ENCODE measurements at places on chromosomes 5 and 9.

GRCh38 chr9:76198336-76198735 is 195.9 kb downstream of the RFK start:
- DNase-seq = no peak

GRCh38 chr5:154729613-154730012 is 25.6 kb upstream of the LARP1 start:
- peak; percentile 53 for DNase-seq

GRCh38 chr9:19550009-19550408 is 141.2 kb downstream of the ACER2 start:
- no peak for DNase-seq

GRCh38 chr9:114790521-114790920 is 15.3 kb downstream of the TNFSF15 start:
- DNase-seq = no peak

- DNase-seq = no peak
These were observed 7.1 kb downstream of the TOR1B start for GRCh38 chr9:129810116-129810515.

- DNase-seq = no peak
These were observed 72.1 kb upstream of the ZNF618 start for GRCh38 chr9:113803811-113804589.

GRCh38 chr9:136644593-136645351 is 17.9 kb upstream of the EGFL7 start:
- DNase-seq = peak; percentile 95

DNA sequence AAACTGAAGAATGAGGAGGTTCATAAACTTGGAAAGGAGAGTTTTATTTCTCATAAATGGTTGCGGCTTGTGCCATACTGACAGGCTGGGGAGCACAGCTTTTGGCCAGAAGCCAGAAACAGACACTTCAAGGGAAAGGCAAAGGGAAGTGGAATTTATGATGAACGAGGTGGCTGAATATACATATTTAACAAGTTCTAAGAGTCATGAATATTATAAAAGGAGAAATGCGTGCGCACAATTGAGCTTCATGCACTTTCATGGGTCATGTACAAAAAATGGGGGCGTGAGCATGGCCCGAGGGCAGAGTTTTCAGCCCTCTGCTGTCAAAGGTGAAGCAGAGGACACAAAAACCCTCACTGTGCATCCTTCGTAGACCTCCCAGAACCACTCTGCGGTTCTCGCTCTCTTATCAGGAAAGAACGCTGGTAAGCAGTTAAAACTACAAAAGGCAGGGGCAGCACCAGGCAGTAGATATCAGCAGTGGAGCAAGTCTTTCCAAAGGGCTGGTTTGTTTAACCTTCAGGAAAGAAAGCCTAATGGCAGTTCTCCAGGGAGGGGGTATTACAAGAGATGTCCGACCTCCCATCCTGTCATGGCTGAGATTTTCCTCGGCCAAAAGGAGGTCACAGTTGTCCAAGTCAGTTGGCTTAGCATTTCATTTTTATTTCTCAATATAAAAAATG is 29.0 kb downstream of the AUH start:
- DNase-seq = no peak

DNA sequence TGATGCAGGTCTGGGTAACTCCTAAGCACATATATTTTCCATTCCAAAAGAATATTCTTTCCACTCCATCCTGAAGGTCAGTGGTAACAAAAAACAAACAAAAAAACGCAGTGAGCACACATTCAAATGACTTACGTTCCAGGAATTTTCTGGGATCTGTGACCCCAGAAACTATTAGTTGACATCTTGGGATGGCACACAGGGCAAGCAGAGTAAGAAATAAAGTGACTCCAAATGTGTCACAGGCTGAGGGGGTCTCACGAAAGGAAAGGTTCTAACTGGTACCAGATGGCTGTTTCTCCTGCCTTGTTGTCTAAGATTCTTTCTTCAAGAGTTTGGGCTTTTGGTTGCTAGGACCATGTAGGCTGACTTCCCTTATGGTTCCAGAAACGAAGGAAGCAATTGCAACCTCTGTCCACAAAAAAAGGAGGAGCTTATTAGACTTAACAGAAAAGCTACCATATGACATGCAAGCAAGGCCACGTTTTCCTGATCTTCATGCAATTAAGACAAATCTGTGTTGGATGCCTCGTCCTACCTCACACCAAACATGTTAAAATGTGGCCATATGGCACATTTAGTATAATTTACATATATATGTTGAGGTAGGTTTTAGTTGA is 32.7 kb downstream of the PTGS1 start:
- no peak for DNase-seq

DNA sequence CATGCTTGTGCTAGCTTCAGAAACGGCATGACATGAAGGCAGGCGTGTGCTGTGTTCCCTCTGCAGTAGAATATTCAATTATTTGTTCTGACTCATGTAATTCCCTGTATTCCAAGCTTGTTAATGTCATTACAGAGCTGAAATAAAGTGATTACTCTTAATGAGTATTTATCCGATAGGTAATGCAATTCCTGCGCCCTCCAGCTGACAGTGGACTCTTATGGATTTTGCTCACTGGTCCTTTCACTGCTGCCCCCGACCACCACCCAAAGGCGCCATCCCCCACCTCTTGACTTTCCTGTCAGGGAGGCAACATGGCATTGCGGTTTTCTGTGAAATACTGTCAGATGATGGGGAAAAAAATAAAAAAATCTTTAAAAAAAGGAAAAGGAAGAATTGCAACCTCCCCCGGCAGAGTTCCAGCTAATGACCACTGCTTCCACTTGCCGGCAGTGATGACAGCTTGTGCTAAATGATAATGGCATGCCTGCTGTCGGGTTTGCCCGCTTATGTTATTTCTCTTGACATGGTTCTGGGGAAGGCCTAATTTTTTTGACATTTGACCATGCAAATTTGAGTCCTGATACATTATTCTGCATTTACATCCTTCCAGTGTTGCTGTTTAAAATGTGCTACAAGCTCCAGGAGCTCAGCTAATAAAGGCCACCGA is 335.3 kb upstream of the ADAMTS16 start:
- DNase-seq = no peak

DNA sequence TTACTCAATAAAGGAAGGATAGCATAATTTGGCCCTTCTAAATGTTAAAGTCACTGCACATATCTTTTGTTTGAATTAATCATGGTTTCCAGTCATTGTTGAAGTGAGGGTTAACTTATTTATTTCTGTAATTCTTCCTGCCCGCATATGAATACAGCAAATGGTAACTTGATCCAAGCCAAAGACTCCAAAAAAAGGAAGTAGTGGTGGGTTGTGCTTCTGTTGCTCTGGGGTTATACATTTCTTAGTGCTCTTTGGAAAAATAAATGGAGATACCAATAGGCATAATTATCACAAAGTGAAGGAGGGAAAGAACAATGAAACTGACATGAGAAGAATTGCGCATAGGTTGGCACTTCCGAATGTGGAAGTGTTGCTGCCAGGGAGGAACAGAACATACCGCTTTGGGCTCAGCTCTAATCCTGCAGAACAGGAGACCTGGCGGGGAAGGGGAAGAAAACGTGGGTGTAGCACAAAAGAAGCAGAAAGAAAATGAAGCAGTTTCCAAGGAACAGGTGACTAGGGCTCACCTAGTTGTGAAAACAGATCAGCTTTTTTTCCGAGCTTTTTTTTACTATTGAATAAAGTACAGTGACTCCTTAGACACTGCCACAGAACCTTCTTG is 69.7 kb upstream of the TAF11L2 start:
- no peak for DNase-seq

- DNase-seq = no peak
These were observed at the start of gene RASGRF2 for GRCh38 chr5:80959768-80960442. RASGRF2 (plus strand) TSS chr5:80960363; CDS start chr5:80960739, 376 bp downstream.

- no peak for DNase-seq
These were observed 40.1 kb upstream of the PLPP6 start for GRCh38 chr9:4622016-4622415.

DNA sequence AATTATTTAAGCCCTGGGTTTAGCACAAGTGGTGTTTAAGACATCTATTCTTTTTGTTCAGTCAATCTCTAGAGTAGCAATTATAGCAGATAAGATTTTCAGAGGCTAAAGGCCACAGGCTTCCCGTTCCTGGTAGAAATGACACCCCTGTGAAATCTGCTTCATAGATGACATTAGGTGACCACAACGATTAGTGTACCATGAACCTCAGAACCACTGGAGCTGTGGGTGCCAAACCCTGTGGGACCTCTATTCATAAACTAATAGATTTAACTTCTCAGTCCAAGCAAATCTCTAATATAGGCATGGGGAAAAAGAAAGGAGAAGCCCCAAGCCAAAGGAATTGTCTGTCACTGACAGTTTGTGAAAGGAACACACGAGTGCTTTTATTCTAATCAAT is 207.4 kb downstream of the ARRDC3 start:
- DNase-seq = no peak

GRCh38 chr5:154542581-154542980 is 64.6 kb upstream of the HAND1 start:
- no peak for DNase-seq

DNA sequence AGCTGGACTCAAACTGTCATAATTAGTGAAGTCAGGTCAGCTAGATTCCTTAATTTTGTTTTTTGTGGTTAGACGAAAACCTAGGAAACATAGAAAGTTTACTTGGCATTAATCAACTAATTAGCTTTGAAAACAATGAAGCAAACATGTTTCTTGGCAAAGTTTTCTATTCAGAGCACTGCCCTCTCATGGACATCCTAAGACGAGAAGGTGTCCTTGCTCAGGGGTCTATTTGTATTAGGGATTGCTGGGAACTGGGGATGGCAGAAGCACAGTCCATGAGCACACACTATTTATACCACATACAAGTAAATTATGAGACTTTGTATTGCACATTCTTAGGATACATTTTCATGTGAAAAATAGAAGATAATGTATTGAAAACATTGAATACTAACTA is 49.7 kb downstream of the POC5 start:
- no peak for DNase-seq

GRCh38 chr5:24788829-24789514 is 144.2 kb upstream of the CDH10 start:
- DNase-seq = no peak

GRCh38 chr9:24118190-24118589 is 292.1 kb upstream of the ELAVL2 start:
- no peak for DNase-seq

DNA sequence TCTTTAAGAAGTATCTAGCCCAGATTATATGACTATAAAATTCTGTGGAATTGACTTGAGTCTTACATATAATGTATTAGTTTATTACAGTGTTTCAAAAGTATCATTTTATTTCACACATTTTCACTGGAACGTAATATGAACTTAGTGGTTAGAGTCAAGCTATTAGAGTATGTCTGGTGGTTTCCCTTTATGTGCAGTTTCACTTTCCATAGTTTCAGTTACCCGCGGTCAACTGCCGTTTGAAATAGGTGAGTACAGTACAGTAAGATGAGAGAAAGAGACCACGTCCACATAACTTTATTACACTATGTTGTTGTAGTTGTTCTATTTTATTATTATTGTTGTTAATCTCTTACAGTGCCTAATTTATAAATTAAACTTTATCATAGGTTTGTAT is 50.5 kb downstream of the COMMD10 start:
- no peak for DNase-seq

DNA sequence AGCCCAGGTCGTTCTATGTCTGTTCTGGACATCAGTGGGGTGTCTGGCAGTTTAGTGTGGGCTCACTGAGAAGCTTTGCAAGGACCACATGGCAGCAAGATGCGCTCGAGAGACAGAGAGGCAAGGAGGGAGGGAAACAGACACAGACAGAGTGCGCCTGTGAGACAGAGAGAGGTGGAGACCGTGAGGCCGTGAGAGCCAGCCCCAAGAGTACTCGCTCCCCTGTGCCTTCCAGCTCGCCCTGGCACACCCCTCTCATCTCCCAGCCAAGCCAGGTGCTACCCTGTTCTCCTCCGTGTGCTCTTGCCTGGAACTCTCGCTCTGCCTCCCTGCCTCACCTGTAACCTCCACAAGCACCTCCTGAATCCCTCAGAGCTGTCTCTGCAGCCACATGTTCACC is 106.8 kb downstream of the EHMT1 start:
- no peak for DNase-seq

- DNase-seq = no peak
These were observed 74.9 kb downstream of the C9orf152 start for GRCh38 chr9:110133059-110133458.

DNA sequence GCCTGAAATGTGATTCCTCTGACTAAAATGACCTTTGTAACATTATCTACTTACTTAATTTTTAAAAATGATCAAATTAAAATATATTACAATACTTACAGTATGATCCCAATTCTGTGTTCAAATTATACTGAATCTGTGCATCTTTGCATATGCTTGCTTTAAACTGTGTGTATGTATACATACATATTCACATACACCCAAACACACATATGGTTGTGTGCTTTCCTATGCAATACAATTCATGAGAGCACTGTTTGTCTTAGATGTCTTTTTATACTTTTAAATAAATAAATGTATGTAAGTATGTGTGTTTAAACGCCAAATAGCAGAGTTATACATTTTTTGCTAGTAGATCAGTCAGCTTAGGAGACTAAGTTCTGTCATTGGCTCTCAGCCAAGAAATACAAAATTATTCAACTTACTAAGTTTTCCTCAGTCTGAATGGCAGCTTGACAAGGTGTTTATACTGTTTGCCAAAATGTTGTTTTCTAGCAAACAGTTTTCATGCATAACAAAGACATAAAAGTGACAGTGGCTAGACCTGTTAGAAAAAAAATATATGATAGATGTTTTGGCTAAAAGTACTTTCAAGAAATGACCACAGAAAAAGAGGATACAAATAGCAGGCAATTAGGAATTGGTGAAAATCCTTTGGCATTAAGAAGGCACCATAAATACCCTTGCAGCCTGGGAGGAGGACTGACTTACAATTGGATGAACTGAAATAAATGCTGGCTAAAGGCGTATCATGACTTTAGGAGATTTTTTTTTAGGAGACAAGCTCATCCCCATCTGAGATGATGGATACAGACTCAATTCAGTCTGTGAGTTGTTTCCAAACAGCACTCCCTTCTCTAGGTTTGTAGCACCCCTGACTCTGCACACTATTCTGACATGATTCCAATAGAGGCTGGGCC is 7.9 kb downstream of the TICAM2 start:
- DNase-seq = peak; percentile 61

DNA sequence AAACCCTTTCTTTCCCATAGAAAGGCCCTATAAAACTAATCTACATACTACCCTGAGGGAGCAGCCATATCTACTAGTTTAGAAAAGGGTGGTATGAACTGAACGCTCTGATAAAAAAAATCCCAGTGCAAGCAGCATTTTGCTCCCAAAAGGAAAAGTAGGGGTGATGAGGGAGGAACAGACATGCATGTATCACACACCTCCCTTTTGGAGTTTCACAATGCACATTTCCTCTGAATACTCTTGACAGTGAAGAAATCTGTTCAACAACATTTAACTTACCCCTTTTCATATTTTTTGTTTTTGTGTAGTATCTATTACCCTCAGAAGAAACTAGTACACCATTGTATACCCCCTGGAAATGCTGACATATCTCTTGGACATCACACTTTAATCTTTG is 411.4 kb downstream of the MAT2B start:
- DNase-seq = no peak

Measured in lung microvascular endothelial cell (primary cell).